ENCODE measurements at places on chromosomes 1 and 21. TPM values are rescaled to one million over a fixed set of nuclear protein-coding genes. Genes with fewer than 3 reads are reported as not detected.
A peak's percentile ranks its signal among the peaks of the same experiment; 100 is the strongest.

DNA sequence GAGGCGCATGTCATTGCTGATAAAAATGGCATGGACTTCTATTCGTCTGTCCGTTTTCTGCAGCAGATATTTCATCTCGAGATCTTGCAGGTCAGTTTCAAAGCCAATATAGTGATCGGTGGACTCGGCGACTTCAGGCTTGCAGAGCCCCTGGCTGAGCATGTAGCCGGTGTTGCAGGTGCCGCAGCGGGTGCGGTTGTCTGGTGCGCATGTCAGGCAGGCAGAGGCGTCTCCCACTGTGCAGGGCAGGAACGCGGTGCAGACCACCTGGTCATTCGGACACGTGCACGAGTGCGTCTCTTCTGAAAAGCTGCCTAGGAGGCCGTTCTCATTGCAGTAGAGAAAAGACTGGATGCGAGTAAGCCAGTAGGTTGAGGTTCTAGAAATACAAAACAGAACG is 378.9 kb downstream of the BRINP3 start:
- no peaks in the 10 kb centered on the region for H3K4me1 ChIP-seq
- H3K27me3 ChIP-seq, result no peaks in the 10 kb centered on the region
- no peak for DNase-seq
- no peak overlapping the region for H3K4me3 ChIP-seq

DNA sequence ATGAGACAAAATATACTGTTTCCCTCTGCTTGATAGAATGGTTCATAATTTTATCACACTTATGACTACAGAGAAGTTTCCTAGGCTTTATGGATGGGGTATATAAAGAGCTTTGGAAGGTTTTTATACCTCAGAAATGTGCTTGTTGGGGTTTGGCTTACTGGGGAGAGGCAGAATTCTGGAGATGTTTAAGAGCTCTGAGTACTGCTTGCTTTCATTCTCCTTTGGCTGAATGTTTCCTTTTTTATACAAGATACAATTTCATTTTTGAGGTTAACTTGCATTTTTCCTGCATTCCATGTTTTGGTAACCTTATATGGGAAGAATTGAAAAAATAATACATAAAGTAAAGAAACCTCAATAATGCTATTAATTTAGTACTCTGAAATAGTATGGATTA is 157.7 kb upstream of the COL11A1 start:
- DNase-seq, result no peak
- H3K27ac ChIP-seq, result no peak overlapping the region
- H3K4me1 ChIP-seq, result no peaks in the 10 kb centered on the region
- no peak overlapping the region for H3K4me3 ChIP-seq
- H3K36me3 ChIP-seq, result no peaks in the 10 kb centered on the region

The PEAR1 gene
- polyA plus RNA-seq, result 1.2 TPM

The CCDC28B gene
- polyA plus RNA-seq, result 16.1 TPM

DNA sequence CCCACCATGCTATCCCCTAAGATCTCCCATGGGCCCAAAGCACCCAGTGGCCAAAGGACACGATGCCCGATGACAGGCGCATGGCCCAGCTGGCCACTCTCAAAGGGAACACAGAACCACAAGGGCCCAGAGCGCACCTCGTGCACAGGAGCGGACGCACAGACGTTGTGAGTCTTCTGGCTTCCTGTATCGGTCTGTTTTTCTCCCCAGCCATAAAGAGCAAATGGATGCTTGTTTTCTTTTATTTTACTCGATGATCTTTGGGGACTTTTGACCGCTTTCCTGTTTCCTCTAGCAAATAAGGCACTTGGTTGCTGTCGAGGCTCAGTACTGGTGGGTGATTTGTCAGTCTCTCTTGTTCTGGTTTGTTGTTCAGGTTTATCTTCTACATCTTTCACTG is 16.2 kb downstream of the CCSAP start:
- H3K4me1 ChIP-seq, result no peaks in the 10 kb centered on the region
- H3K27me3 ChIP-seq, result no peaks in the 10 kb centered on the region
- H3K4me3 ChIP-seq, result no peak overlapping the region
- H3K27ac ChIP-seq, result peak overlapping the region; percentile 29
- DNase-seq, result no peak

DNA sequence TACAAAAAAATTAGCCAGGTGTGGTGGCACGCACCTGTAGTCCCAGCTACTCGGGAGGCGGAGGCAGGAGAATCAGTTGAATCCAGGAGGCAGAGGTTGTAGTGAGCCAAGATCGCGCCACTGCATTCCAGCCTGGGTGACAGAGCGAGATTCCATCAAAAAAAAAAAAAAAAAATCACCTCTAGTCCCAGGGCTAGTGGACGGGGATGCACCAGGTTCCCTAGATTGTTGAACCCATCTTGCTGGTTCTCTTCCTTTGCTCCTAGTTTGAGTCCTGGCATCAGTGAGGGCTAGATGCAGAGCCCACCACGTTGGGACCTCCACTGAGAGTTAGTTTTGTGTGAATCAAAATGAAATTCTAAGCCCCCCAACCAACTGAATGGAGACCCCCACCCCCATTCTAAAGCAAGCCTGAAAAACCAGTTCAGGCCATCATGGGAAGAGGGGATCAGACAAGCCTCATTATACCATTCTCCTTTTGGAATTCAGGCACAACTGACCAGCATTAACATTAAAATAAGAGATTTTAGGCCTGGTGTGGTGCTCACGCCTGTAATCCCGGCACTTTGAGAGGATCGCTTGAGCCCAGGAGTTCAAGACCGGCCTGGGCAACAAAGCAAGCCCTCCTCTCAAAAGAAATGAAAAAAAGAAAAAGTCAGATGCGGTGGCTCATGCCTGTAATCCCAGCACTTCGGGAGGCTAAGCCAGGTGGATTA is 17.9 kb upstream of the L1TD1 start:
- H3K4me3 ChIP-seq, result no peak overlapping the region
- no peaks in the 10 kb centered on the region for H3K4me1 ChIP-seq
- H3K36me3 ChIP-seq, result no peaks in the 10 kb centered on the region

The GABRD gene
- 0.31 TPM for polyA plus RNA-seq

DNA sequence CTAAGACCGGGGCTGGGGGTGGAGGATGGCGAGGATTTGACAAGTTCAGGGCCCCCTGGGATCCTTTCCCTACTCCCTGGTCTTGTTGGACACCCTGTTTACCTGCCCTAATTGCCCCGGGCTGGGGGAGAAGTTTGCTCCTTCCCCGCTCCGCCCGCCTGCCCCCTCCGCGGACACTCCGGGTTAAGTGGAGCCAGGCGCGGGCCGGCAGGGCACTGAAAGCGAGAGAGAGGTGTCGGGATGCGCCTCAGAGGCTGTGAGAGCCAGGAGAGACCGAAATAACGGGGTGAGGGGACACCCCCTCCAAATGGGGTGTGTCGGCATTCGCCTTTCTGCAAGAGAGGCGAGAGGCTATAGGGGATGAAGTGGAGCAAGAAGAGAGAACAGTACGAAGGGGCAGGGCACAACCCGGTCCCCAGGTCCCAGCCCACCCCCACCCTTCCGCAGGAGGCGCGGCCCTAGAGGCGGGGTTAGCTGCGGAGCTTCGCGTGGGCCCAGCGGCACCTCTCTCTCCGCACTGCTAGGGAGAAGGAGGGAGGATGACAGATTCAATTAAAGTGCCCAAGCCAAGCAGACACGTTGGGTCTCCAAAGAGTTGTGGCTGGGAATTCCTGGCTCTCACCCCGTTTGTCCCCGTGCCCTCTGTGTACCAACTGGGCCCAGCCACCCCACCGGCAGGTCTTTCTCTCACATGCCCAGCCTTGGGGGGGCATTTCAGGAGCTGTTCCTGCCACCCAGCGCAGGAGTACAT is 3.8 kb downstream of the EFNA3 start:
- H3K27me3 ChIP-seq, result peaks cover 28% of the 10 kb centered on the region
- no peak overlapping the region for H3K27ac ChIP-seq
- H3K4me1 ChIP-seq, result peaks cover 61% of the 10 kb centered on the region
- DNase-seq, result peak; percentile 47
- H3K36me3 ChIP-seq, result no peaks in the 10 kb centered on the region
- peak overlapping the region; percentile 51 for H3K4me3 ChIP-seq

GRCh38 chr21:32578107-32578691 is 7.1 kb downstream of the TCP10L start:
- H3K4me3 ChIP-seq, result no peak overlapping the region
- no peaks in the 10 kb centered on the region for H3K4me1 ChIP-seq
- no peak overlapping the region for H3K27ac ChIP-seq
- H3K36me3 ChIP-seq, result no peaks in the 10 kb centered on the region

GRCh38 chr21:37145635-37146111 is 72.6 kb downstream of the TTC3 start:
- H3K4me3 ChIP-seq, result no peak overlapping the region
- no peaks in the 10 kb centered on the region for H3K4me1 ChIP-seq
- H3K36me3 ChIP-seq, result peaks cover 9% of the 10 kb centered on the region
- H3K27ac ChIP-seq, result no peak overlapping the region
- DNase-seq, result no peak
- no peaks in the 10 kb centered on the region for H3K27me3 ChIP-seq

GRCh38 chr1:225850370-225850769 is 31.8 kb downstream of the TMEM63A start:
- no peak overlapping the region for H3K4me3 ChIP-seq
- H3K27ac ChIP-seq, result peak overlapping the region; percentile 63
- H3K36me3 ChIP-seq, result peaks cover 26% of the 10 kb centered on the region
- H3K4me1 ChIP-seq, result peaks cover 31% of the 10 kb centered on the region

GRCh38 chr1:79902418-79902817 is 895.9 kb upstream of the ADGRL4 start:
- no peak overlapping the region for H3K4me3 ChIP-seq
- DNase-seq, result no peak
- H3K27me3 ChIP-seq, result no peaks in the 10 kb centered on the region
- no peaks in the 10 kb centered on the region for H3K4me1 ChIP-seq
- no peaks in the 10 kb centered on the region for H3K36me3 ChIP-seq
- H3K27ac ChIP-seq, result no peak overlapping the region

GRCh38 chr1:224266915-224267856 is 62.8 kb downstream of the NVL start:
- no peak for DNase-seq
- H3K27ac ChIP-seq, result no peak overlapping the region
- H3K4me1 ChIP-seq, result no peaks in the 10 kb centered on the region
- H3K36me3 ChIP-seq, result peaks cover 30% of the 10 kb centered on the region
- no peaks in the 10 kb centered on the region for H3K27me3 ChIP-seq

DNA sequence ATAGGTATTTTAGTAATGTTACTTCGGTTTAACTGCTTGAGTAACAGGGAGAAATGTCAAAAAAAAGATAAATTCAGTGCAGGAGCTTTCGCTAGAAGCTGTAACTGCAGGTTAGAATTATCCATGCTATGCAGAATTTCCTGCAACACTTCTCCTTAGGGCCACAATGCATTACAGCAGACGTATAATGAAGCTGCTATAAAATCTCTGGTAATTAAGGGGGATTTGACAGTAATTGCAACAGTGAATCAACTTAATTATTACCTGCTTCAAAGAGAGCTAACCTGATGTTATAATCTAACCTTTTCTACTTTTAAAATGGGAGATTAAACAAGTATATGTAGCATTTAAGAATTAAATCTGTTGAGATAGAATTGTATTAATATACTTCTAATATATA is 92.6 kb downstream of the ATG4C start:
- H3K36me3 ChIP-seq, result no peaks in the 10 kb centered on the region
- no peak overlapping the region for H3K4me3 ChIP-seq
- DNase-seq, result no peak
- no peak overlapping the region for H3K27ac ChIP-seq
- H3K4me1 ChIP-seq, result no peaks in the 10 kb centered on the region
- H3K27me3 ChIP-seq, result no peaks in the 10 kb centered on the region

The CHIA gene
- polyA plus RNA-seq, result not detected

GRCh38 chr1:70353601-70354331 is 756 bp downstream of the ANKRD13C start:
- H3K27ac ChIP-seq, result peak overlapping the region; percentile 92
- peaks cover 8% of the 10 kb centered on the region for H3K36me3 ChIP-seq
- peak overlapping the region; percentile 80 for H3K4me3 ChIP-seq
- peak; percentile 2 for DNase-seq
- no peaks in the 10 kb centered on the region for H3K27me3 ChIP-seq

DNA sequence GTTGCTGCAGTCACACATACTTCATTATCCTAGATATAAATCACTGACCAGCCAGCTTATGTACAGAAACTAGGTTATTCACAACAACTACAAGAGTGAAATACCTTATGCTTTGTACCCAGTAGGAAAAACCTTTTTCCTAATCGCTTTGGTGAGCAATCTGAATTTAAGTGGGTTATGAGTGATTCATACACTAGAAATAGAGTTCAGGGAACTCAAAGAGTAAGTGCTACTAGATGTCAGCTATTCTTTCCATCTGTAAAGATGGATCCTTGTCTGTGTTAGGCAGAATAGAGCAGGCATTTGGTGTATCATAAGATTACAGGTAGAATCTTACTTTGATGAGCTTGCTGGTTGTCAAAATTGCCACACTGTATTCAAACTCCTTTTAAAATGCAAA is 101.9 kb downstream of the ZNF644 start:
- no peak overlapping the region for H3K27ac ChIP-seq
- H3K4me1 ChIP-seq, result peaks cover 9% of the 10 kb centered on the region
- peaks cover 13% of the 10 kb centered on the region for H3K36me3 ChIP-seq
- H3K27me3 ChIP-seq, result no peaks in the 10 kb centered on the region
- DNase-seq, result no peak

GRCh38 chr1:159756397-159756796 is 24.4 kb upstream of the DUSP23 start:
- H3K36me3 ChIP-seq, result no peaks in the 10 kb centered on the region
- no peak overlapping the region for H3K4me3 ChIP-seq
- H3K27me3 ChIP-seq, result no peaks in the 10 kb centered on the region
- no peak overlapping the region for H3K27ac ChIP-seq
- no peaks in the 10 kb centered on the region for H3K4me1 ChIP-seq

DNA sequence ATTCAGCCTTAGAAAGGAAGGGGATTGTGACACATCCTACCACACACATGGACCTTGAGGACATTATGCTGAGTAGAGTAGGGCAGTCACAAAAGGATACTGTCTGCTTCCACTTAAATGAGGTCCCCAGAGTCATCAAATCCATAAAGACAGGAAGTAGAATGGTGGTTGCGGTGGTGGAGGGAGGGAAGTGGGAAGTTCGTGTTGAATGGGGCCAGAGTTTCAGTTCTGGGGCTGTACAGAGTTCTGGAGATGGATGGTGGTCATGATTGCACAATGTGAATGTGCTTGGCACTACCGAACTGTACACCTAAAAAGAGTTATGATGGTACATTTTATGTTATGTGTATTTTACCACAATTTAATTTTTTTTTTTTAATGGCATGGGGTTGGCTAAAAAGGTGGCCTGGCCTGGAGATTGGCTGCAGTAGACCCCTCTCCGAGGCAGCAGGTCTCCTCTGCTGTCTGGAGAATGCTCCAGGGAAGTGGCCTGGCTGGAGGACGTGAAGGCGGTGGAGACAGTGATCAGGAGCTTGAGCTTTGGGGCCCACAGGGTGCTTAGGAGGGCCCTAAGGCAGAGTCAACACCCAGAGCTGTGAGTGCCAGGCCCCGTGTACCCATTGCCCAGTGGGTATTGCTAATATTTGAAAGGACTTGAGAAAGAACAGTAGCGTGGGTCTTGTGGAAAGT is 30.4 kb downstream of the IFNGR2 start:
- no peaks in the 10 kb centered on the region for H3K27me3 ChIP-seq
- H3K36me3 ChIP-seq, result peaks cover 10% of the 10 kb centered on the region
- H3K4me1 ChIP-seq, result no peaks in the 10 kb centered on the region
- H3K27ac ChIP-seq, result no peak overlapping the region

DNA sequence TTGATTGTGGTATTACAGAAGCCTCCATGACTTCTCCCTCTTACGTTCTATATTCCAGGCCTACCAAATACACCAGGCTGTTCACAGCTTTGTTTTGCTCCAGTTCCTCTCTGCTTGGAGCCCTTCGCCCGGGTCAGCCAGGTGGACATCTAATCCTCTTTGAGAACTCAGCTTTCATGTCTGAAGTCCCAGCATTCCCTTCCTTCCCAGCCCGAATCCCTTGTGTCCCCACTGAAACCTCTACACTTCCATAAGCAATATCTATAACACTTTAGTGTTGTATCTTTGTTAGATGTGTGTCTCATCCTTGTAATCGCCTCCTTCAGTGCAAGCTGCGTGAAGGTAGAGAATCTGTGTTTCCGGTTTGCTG is 1.9 kb downstream of the RNF11 start:
- DNase-seq, result no peak
- H3K36me3 ChIP-seq, result no peaks in the 10 kb centered on the region
- peak overlapping the region; percentile 21 for H3K4me3 ChIP-seq
- no peaks in the 10 kb centered on the region for H3K27me3 ChIP-seq
- peak overlapping the region; percentile 26 for H3K27ac ChIP-seq
- H3K4me1 ChIP-seq, result peaks cover 43% of the 10 kb centered on the region
